Erythroblast (primary cell): ENCODE measurements at places on chromosomes 16 and 17.

GRCh38 chr16:20944861-20945574 is 44.4 kb downstream of the LYRM1 start:
- DNase-seq, result peak; percentile 50

DNA sequence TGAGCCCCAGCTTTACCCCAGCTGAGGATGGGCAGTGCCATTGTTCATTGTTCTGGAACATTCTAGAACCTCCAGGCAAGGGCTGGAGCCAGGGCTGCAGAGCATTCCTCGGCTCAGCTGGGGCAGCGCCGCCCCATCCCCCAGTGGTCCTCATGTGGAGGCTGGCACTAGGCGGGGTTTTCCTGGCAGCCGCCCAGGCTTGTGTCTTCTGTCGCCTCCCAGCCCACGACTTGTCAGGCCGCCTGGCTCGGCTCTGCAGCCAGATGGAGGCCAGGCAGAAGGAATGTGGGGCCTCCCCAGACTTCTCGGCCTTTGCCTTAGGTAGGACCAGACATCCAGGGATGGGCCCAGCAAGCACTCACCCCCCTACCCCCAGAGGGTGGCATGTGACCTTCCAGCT is at the start of gene TMEM95:
Gene TMEM95 (plus strand): TSS at position 104 of the 400 bp plus-strand sequence. CDS start 49 bp downstream, at position 153.
- DNase-seq, result peak; percentile 32

- DNase-seq, result peak; percentile 78
Observed at GRCh38 chr17:36703860-36704266, 102.5 kb downstream of the MRM1 start.

- DNase-seq, result peak; percentile 74
Observed at GRCh38 chr17:75114552-75115314, 5.0 kb downstream of the ARMC7 start.

DNA sequence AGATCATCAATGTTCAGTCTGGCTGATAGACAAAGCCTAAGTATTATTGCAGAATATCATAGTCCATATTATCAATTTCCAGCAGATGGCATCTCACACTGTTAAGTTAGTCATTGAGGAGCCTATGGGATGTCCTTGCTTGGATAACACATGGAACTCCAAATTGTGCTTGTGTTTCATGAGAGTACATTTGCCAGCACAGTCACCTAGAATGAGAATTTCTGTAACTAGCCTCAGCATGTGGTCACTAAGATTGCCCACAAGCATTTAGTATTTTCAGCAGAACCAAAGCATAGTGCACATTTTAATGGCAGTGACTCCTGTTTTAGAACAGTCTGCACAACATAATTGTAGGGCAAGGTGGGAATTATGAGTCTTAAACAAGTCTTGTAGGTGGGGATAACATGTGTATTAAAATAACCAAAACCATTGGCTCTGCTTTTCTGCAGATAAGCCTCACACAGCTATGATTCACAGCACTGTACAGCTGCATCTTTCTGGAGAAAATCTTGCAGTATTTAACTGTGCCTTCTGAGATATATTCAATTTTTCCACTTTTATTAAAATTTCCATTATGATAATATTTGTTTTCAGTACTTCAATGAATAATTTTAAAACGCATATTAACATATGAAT is 882.8 kb upstream of the SOX9 start:
- no peak for DNase-seq

GRCh38 chr17:16905593-16906191 is 66.2 kb downstream of the TNFRSF13B start:
- DNase-seq, result no peak

GRCh38 chr16:80739523-80739922 is 64.9 kb downstream of the CDYL2 start:
- DNase-seq, result no peak

DNA sequence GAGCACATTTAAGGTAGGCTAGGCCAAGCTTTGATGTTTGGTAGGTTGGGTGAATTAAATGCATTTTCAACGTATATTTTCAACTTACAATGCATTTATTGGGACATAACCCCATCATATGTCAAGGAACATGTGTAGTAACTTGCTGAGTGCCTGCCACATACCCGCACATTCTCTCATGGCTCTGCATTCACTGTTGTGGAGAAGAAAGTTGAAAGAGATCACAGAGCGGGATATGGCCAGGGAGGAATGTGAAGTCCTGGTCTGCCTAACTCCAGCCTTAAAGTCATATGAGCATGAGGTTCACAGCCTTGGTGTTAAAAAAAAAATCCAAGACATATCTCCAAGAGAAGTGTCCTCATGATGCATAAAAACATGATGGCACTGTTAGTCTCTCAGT is 79.1 kb downstream of the CFDP1 start:
- no peak for DNase-seq

GRCh38 chr17:61381537-61381936 is 18.1 kb upstream of the TBX2 start:
- DNase-seq, result no peak

GRCh38 chr16:28589069-28589468 is 7.8 kb downstream of the SULT1A2 start:
- DNase-seq, result no peak

DNA sequence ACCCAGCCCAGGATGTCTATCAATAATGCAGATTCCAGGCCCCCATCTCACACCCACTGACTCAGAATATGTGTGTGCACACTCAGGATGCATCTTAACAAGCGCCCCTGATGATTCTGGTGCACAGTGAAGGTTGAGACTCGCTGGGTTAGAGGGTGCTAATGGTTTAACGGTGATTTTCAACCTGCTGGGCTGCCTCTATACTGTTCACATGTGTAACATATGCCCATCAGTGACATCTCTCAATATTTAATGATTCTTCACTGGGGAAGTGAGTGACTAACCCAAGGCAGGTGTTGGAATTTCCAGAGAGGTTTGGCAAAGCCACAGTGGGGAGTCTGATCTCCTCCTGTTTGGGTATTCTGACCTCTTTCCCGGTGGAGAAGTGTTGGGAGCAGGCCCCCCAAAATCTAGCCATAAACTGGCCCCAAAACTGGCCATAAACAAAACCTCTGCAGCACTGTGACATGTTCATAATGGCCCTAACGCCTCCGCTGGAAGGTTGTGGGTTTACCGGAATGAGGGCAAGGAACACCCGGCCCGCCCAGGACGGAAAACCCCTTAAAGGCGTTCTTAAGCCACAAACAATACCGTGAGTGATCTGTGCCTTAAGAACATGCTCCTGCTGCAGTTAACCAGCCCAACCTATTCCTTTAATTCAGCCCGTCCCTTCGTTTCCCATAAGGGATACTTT is 4.1 kb upstream of the DOC2B start:
- no peak for DNase-seq

GRCh38 chr16:799111-799947 is 1.2 kb downstream of the GNG13 start:
- no peak for DNase-seq

DNA sequence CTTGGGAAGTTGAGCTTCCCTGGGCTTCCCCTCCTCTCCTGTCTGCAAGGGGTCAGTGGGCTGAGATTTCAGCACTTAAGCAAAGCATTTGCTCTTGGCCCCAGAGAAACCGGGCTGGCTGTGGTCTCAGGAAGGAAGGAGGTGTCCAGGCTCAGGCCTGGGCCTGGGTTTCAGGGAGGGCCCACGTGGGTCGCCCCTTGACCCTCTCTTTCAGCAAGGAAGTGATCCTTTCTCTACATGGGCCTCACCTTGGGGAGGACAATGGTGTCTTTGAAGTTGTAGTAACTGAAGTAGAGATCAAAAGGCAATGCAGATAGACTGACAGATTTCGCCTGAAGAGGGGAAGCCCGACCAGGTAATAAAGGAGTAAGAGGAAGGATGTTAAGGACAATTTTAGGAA is 2.7 kb downstream of the NOD2 start:
- DNase-seq, result no peak

DNA sequence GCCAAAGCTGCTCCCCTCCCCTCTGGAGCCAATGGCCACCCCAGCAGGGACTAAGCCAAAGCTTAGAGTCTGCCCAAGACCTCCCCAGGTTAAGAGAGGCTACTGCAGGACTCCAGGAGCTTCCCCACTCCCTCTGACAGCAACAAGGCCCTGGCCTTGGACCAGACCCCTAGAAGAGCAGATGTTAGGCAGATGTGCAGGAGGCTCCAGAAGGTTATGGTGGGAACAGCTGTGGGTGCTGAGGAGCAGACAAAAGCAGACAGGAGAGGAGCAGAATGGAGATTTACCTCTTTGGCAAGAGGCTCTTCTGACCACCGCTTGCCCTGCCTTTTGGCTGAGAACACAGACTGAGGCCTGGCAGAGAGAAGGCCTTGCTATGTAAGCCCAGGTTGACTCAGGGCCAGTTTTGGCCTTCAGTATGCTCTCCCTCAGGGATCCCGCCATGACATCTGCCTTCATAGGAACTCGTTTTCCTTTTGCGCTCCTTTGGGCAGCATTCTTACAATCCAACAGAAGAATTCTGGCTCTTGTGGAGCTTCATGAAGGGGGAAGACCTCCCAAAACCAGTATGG is 113.0 kb downstream of the RBFOX3 start:
- no peak for DNase-seq

DNA sequence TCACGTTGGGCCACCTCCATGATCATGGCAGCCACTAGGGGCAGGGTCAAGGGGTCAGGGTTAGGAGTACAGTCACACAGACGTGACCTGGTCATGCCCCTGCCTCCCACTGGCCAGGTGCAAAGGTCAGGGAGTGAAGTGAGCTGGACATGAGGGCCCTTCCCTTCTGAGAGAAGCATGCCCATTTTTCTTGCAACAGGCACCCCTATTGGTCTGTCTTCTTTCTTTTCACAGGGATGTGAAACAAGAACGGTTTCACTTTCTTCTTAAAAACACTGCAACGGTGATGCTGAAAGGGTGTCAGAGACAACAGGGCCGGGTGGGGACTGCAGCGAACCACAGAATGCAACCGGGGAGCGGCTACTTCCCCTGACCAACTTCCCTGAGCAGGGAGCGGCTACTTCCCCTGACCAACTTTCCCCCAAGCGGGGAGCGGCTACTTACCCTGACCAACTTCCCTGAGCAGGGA is 52.1 kb upstream of the DOC2B start:
- DNase-seq, result no peak

- peak; percentile 78 for DNase-seq
Observed at GRCh38 chr17:1629504-1630310, 1.1 kb upstream of the SLC43A2 start.

- no peak for DNase-seq
Observed at GRCh38 chr17:42055027-42055426, 4.6 kb upstream of the C17orf113 start.

DNA sequence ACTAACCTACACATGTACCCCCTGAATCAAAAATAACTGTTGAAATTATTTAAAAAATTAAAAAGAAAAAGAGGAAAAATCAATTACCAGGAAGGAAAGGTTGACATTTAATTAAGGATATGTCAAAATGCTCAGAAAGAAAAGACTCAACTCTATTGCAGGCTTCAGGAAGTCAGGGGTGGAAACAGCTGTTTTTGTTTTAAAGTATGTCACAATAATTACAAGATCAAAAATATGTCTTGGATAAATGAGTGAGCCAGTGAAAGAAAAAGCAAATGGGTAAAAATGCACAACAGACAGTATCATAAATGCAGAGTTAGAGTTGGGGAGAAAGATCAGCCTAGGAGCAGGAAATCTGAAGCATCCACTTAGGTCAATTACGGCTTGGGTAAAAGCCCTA is 146.0 kb downstream of the CDH11 start:
- no peak for DNase-seq

GRCh38 chr16:84355149-84355548 is 13.2 kb upstream of the ATP2C2 start:
- no peak for DNase-seq

- DNase-seq, result no peak
Observed at GRCh38 chr17:80926591-80927250, 64.9 kb upstream of the CHMP6 start.

- no peak for DNase-seq
Observed at GRCh38 chr17:71667661-71668060, 453.2 kb upstream of the SOX9 start.

- DNase-seq, result no peak
Observed at GRCh38 chr17:78343543-78344201, 16.2 kb downstream of the SOCS3 start.

- DNase-seq, result no peak
Observed at GRCh38 chr16:72142476-72142875, 29.5 kb downstream of the PMFBP1 start.

DNA sequence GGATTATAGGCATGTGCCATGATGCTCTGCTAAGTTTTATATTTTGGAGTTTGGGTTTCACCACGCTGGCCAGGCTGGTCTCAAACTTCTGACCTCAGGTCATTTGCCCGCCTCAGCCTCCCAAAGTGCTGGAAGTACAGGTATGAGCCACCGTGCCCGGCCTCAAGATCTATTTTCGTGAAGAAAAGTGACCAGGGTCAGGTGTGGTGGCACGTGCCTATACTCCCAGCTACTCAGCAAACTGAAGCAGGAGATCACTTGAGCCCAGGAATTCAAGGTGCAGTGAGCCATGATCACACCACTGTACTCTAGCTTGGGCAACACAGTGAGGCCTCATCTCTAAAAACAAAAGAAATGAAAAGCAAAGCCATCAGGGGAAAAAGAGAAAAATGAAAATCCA is 18.7 kb downstream of the CMTM4 start:
- no peak for DNase-seq

DNA sequence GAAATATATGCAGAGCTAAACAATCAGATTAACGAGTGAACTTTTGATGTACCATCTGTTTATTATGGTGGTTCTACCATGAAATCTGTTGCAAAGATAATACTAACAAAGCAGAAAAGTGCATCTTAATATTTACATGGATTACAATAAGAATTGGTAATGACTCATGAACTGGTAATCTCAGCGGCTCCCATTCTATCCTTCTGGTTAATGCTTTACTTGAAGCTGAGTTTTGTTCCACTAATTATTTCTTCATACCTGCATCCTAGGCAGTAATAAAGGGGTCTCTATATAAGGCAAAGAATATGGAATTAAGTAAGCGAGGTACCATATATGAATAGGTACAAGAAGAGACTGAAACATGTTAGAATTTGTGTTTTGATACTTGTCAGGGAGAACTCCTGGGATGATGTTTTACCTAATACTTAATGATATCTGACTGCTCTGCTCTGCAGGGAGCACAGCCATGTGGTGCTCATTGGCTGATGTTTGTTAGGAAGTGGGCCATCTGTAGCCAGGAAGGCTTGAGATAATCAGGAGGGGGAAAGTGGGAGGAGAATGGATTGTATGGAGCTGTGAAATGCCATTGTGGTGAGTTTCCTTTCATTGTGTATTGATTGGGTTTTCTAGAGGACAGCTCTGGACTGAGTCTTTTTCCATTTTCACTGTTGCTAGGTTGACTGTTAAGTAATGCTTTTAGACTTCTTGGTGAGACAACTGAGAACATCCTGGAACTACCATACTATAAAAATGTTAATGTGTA is 52.6 kb downstream of the MAP2K6 start:
- DNase-seq, result no peak

- DNase-seq, result no peak
Observed at GRCh38 chr17:50638606-50638965, 3.9 kb downstream of the ABCC3 start.

GRCh38 chr16:8828541-8829165 is 31.0 kb downstream of the PMM2 start:
- DNase-seq, result no peak
